ENCODE measurements at places on chromosomes 11 and 22.

DNA sequence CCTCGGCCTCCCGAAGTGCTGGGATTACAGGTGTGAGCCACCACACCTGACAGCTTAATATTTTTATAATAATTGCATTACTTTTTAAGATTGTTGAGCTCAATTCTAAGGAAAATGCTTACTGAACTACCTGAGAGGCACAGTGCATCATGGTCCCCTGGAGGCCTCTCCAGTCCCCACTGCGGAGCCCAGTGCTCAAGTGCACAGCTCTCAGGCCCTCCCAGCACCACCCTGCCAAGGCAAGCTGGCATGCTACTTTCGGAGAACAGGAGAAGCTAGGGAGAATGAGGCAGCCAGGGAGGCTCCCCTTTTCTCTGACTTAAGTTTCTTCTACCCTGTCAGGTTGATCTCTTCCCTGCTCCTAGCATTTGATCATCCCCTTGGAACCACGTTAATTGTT, 64.2 kb upstream of the CECR2 start:
- DNase-seq, result no peak

- no peak for DNase-seq
Observed at GRCh38 chr11:93498641-93499040, 44.5 kb downstream of the SMCO4 start.

DNA sequence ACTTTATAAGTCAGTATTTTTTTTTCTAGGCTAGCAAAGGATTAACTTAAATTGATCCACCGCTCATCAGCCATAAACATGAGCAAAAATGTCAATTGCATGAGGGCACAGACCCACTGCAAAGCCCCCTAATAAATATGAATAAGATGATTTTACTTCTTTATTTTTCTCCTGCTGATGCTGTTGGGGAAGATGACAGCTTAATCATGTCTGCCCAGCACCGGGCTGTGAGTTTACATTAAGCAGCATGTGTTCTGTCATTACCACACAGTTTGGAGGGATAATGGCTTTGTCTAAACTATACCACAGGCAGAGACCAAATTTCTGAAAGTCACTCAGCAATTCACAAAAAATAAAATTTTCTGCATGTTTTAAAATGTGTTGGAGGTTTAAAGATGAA, 346.3 kb downstream of the LRRC4C start:
- DNase-seq, result no peak

DNA sequence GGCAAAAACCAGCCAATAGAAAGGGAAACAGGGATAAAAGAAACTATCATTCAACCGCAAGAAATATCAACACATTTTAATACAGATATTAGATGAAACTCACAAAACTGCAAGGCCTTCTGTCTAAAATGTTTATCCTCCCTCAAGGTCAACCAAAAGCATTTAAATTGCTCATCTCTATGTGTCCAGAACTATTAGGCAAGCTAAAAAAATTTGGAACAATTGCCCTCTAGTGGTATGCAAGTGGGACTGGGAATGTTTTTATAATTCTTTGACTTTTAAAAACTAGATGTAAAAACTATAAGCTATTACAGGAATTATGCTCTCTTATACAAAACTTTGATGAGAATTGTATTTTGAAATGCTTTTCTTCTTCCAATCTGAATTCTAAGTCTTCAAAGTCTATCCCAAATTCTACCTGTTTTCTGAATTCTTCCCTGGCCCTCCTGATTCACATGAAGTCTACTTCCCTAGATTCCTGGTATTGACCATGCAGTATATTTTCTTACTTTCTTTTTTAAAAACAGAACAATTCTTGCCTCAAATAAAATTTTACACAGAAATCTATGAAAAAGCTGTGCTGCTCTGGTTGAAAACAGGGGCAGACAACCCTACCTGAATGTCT, 4.9 kb downstream of the CWC15 start:
- DNase-seq, result peak; percentile 37

DNA sequence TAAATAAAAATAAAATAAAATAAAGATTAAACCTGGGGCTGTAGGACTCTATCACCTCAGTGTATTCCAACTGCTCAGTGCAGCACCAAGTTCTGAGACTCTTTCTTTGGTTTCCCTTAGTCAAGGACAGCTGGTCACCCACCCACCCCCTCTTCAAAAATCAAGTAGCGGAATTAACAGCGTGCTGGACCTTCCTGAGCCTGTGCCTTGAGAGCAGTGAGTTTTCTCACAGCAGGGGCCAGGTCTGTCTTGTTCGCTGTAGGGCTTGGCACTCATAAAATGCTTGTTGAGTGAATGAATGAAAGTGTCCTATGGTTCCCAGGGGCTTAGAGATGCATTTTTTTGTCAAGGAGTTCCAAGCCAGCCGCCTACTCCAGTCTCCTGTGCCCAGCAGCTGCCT, 2.9 kb upstream of the ALX4 start:
- no peak for DNase-seq

DNA sequence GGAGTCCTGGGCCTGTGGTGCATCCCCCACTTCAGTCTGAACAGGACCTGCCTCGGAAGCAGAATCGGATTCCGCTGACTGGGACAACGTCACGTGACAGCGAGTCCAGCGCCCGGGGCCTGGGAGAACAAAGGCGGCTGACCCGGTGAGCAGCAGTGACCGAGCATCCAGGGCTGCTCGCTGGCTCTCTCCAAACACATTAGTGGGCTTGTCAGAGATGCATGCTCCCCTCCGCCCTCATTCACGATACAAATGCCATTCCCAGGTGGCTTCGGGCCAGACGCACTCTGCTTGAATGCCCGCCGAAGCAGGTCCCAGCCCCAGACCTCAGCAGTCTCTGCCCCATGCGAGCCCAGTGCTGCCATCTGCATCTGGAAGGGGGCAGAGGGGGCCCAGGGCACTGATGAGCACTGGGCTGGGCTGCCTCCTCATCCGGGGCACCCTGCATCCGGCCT, 91.0 kb downstream of the WNT7B start:
- DNase-seq, result peak; percentile 37

GRCh38 chr11:6911948-6912347, 8.9 kb upstream of the OR2D3 start:
- DNase-seq, result no peak

DNA sequence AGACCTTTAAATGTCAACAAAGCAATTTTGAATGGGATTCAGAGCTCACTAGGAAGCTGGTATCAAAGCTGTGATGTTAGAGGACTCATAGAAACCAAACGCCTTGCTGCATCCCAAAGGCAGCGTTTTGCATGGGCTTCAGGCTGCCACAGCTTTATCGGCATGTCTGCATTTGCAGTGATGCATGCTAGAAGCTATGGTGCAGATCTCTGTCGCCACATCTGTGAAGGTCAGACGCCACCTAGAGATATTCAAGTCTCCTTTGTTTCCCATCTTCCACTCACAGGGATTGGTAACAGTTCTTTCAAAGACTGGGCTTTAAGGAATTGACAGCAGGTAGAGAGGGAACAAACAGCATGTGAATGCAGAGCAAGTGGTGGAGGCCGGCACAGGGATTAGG, 47.8 kb downstream of the NTM start:
- no peak for DNase-seq

GRCh38 chr22:41995211-41995610, 3.4 kb upstream of the WBP2NL start:
- DNase-seq, result no peak

- no peak for DNase-seq
Observed at GRCh38 chr11:67466367-67466766, 2.7 kb downstream of the TMEM134 start.

DNA sequence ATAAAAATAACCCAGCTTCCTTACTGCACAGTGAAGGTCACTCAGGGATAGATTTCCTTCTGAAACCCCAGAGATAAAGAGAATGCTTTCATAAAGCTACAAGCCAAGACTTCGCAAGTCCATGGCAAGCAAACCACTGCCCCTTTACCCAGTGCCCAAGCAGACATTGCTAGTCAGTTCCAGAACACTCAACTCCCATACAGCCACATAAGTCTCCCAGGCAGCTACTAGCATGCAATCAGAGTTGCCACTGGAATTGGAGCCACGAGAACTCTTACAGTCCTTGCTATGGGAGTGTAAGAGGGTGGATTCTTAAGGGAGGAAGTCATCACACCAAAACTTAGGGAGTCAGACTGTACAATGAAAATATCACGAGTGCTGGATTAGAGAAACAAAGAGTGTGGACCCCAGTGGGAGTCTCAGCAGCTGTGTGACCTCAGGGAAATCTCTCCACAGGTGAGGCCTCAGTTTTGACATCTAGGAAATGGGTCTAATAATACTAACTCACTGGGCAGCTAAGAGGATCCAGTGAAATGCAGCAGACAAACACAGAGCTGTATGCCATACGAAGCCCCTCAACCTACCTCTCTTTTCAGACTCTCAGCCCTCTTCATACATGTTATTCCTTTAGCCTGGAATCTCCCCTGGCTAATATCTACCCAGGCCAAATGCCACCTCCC, 526.6 kb downstream of the MN1 start:
- no peak for DNase-seq

DNA sequence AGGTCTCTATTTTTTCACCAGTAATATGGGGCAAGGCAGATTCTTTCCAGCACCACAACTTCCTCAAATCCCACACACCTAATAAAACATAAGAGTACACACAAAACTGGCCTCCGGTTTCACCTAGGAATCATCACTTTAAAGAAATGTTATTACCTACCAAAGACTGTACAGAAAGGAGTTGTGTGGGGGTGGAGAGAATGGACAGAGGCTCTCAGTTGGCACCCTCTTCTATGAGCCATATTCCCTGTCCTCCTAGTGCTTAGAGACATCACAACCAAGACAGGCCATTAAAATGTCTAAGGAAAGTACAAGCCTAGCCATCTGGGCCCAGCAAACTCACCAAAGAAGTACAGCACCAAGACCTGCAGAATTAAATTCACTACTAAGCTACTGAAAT, 56.1 kb downstream of the RBFOX2 start:
- no peak for DNase-seq

- DNase-seq, result no peak
Observed at GRCh38 chr11:57223601-57224000, 13.4 kb downstream of the APLNR start.

DNA sequence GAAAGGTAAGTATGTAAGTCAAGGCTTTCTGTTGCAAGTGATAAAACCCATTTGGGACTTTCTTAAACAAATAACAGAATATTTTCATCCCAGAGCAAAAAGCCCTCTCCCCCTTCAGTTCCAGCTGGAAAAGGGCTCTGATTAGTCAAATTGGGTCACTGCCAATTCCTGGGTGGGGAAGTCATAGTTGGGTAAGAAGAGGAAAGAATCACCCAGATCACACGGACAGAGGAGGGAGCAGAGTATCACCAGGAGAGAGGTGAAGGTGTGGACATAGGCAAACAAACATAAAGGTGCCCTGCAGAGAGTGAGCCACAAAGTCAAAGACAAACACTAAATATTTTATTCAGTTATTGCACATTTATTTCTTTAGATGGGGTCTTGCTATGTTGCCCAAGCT, 36.3 kb upstream of the SORL1 start:
- no peak for DNase-seq

GRCh38 chr11:118870396-118871343, 13.0 kb upstream of the CXCR5 start:
- no peak for DNase-seq

GRCh38 chr22:22669093-22669492, 24.7 kb downstream of the GGTLC2 start:
- DNase-seq, result no peak

DNA sequence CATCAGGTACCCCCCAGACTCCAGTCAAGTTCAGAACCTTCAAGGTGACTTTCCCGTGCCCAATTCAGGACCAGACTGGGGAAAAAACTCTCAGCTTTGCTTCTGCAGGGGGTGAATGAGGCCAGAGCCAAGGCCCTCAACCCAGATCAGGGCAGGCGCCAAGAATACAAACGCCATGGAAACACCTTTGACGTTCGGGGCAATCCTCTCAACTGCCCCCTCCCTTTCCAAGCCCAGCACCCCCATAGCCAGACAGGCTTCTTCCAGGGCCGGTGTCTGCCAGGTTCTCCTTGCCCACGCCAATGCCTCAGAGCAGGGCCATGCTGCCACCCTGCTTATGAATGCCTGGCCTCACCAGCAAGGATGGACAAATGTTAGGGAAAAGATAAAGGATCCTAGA, 5.8 kb downstream of the ARHGAP1 start:
- DNase-seq, result no peak

DNA sequence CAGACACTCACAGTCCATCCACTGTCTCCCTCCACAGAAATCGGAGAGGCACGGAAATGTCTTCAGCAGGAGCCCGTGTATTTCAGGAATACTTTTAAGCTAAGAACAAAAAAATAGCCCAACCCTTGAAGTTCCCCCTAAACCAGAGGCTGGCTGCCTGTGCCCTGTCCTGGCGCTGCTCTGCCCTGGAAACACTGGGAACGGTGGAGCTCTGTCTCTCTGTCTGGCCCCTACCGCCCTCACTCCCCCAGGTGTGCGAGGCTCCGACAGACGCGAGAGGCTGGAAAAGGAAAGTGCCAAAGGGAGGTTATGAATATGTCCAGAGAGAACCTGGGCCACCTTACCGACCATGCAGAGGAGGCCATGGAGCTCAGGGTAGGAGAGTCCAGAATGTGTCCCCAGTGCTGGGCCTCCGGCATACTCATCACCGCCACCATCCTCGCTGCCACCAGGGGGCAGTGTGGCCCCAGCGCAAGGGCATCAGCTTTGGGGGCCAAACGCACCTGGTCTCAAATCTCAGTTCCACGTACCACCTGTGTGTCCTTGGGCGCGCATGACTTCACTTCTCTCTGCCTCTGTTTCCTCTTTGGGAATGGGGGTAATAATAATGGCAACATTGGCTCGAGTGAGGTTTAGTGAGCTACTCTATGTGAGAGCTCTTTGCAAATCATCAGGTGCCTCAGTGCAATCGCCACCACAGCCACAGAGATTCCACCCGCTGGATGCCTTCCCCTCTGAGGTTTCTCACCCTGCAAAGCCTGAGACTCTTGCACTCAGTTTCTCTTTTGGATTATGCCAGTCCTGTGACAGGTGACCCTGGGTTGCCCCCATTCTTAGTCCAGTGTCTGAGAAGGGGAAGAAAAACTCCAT, 10.4 kb upstream of the SLCO2B1 start:
- peak; percentile 22 for DNase-seq

DNA sequence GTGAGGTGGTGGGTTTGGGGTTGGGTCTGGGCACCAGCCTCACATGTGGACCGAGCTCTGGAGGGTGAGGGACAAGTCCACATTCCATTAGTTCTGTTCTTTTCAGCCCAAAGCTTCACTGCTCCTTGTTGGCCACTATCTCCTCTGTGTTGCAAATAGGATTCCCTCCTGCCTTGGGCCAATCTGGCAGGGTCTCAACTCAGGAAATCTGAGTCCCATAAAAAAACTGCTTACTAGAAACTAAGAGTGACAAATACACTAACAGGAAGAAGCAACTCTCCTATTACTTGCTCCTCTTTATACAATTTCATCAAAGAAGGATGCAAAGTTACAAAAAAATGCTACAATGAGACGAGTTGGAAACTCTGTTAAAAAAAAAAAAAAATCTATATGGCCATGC, 66.2 kb upstream of the CSNK1E start:
- DNase-seq, result no peak

- peak; percentile 79 for DNase-seq
Observed at GRCh38 chr11:122749005-122749687, 89.2 kb upstream of the CRTAM start.

DNA sequence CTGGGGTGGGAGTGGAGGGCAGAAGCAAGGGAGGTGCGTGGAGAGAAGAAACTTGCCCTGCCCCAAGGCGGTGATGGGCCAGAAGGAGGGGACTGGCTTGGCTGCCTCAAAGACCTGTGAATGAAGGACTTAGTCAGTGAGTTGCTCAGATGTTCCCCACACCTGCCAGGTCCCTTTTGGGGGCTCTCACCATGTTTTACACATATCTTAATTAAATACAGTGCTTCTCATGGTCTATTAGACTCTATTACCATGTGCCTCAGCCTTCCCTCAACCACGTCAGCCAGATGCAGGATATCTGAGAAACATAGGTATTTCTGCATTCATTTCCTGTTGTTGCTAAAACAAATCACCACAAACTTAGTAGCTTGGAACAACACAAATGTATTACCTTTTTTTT, 429.5 kb downstream of the BUD13 start:
- DNase-seq, result no peak

- DNase-seq, result no peak
Observed at GRCh38 chr22:19688301-19689290, 25.7 kb upstream of the SEPTIN5 start.
